Panc1 (cell line): ENCODE measurements at places on chromosomes 6 and 20.

DNA sequence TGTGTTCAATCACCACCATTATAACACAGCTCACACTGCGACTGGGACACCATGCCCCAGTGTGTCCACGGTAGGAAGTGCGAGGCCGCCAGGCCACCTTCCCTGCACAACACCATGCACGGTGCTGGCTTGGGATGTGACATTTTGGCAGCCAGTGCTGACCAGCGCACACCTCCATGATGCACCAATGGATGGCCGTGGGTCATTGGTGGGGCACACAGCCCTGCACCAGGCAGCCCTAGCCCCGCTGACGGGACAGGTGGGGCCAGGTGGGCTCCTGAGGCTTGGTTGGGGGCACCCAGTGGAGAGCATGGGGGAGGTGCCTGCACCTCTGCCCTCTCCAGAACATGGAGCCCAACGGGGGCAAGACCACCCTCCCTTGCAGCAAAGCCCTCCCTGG, 18.2 kb upstream of the FRMD1 start:
- DNase-seq = no peak

- no peak for DNase-seq
These were observed 5.2 kb upstream of the TRIB3 start for GRCh38 chr20:375265-375889.

DNA sequence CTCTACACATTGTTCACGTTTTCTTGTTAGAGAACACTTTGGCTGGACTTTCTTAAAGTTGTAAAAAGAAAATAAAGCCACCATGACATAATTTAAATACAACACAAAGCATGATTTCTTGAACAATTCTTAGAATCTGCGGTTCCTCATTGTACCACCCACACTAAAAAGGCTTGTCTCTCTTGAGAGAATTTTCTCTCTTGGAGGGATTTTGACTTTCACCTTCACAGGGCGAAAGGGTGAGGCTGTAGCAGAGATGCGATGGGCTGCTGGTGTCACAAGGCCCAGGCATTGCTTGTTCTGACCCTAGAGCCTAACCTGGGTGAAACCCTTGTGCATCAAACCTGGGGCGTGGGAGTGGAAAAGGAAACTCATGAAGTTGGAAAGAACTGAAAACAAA, 122.7 kb upstream of the RIPOR2 start:
- no peak for DNase-seq

GRCh38 chr6:121465101-121465500, 29.7 kb downstream of the GJA1 start:
- DNase-seq = no peak

- no peak for DNase-seq
These were observed 74.8 kb upstream of the MLN start for GRCh38 chr6:33878562-33878961.

GRCh38 chr6:126235363-126235762, 104.6 kb upstream of the CENPW start:
- DNase-seq = no peak

GRCh38 chr6:44868910-44869309, 459.2 kb upstream of the RUNX2 start:
- no peak for DNase-seq

GRCh38 chr6:43061861-43062260, 2.4 kb downstream of the KLC4 start:
- DNase-seq = no peak

GRCh38 chr6:8940356-8940755, 505.0 kb upstream of the SLC35B3 start:
- DNase-seq = no peak

DNA sequence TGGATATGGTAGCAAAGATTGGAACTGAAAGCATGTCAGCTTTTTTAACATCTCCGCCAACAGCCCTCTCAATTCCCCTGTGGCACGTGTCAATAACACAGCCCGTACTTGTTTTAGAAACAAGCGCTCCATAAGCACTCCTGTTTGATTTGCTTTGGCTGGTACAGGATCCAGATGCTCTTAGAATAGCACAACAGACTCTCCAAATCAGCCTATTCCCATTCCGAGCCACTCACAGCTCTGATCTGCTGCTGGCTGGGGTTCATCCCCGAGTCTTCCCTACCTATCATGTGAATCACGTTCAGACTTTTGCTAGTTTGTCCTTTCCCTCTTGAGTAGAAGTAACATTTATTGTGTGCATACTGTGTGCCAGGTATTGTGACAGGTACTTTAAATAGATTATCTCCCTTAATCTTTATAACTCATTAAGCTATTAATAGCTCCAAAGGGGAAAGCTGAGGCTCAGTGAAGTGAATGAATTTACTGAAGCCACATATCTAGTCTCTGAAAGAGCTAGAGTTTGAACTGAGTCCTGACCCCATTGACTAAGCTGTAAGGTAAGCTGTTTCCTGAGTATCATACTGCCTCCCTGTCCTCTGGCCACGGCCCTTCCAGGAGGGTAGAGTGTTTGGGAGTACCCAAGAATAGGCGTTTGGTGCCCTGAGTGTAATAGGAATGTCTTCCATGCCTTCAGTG, 46.7 kb downstream of the RALY start:
- DNase-seq = no peak

DNA sequence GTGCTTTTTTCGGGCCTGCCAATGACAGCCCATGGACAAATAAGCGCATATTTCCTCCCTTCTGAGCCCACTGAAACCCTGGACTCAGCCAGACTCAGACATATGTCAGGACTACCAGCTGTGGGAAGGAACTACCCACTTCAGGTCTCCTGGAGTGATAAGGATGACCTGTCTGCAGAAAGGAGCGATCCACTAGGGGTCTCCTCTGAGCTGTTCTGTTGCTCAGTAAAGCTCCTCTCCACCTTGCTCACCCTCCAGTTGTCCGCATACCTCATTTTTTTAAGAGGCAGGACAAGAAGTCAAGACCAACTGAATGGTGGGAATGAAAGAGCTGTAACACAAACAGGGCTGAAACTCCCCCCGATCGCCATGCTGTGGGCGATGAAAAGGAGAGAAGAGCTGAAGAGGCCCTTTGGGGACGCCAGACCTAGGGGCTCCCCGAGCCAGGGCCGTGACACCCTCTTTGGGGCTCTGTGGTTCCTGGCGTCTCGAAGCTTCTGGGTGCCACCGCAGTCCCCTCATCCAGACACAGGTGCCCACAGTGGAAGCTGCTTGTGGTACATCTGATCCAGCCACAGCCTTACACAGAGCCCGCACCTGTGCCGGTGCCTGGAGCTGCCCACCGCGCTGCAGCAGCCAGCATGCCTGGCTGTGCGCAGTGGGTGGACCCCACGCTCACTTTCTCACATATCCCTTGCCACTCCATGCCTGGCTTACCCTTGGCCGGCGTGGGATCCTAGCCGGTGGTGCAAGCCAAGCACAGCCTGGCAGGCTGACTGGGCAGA, 68.8 kb downstream of the EYS start:
- DNase-seq = no peak

DNA sequence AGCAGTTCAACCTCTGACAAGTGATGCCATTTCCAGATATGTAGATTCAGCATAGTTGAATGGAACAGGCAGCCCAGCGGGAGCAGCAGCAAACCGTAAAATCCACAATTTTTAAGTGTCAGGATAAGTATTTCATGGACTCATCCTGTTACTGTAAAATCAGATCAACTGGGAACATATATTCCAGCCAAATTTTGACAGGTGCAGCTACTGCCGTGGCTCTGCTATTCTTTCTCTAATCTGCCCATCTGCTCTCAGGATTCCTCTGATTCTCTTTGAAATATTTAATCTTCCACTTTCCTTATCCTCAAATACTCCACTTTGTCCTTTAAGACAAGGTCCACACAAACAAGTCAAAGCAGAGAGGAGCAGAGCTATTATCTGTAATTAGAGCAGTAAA, 245.4 kb upstream of the ASCC3 start:
- DNase-seq = no peak

DNA sequence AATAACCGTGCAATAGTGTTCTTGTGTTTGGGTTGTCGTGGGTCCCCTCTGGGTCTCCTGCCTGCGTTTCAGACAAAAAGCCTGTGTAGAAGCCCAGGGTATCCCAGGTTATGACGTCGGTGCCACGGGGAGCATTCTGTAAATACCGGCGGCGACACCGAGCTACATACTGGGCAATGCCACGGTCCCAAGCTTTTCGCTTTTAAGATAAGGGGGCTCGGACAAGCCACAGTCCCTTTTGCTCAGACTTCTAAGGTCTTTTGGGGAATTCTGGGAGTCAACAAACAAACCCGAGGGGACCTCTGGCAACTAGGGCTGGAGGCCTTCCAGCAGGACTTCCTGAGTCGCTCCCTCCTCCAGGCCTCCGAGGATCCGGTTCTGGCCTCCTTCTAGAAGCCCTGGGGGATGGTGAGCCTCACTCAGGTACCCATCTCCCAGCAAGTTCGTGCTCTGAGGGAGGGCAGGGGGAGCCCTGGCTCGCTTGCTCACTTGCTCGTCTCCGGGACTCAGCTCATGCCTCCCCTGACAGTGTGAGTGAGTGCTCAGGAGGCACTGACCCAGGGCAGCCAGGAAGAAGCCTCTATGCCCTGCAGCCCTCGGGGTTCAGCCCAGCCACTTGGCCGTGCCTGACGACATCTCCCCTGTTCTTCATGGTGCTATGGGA, 62.4 kb upstream of the MRPS10 start:
- no peak for DNase-seq

- DNase-seq = no peak
These were observed 60.5 kb upstream of the DUSP22 start for GRCh38 chr6:231779-232178.

GRCh38 chr6:113642714-113643406, 214.3 kb upstream of the MARCKS start:
- DNase-seq = no peak

- no peak for DNase-seq
These were observed 45.6 kb downstream of the BLTP3A start for GRCh38 chr6:34837528-34837927.

DNA sequence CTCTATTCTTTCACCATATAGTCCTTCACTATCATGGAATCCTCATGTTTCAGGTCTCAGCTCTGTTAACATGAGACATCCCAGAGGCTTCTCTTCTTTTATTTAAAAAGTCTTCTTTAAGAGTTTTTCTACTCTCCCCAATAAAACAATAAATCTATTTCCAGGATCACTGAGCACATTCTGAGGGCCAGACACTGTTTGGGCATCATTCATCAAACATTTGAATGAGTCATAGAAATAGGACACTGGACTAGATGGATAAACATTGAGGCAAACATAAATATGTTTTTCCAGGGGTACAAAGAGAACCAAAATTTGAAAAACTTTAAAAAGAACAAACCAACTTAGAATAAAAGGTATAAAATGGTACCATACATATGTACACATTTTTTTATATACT, 554.4 kb downstream of the KIF16B start:
- no peak for DNase-seq

DNA sequence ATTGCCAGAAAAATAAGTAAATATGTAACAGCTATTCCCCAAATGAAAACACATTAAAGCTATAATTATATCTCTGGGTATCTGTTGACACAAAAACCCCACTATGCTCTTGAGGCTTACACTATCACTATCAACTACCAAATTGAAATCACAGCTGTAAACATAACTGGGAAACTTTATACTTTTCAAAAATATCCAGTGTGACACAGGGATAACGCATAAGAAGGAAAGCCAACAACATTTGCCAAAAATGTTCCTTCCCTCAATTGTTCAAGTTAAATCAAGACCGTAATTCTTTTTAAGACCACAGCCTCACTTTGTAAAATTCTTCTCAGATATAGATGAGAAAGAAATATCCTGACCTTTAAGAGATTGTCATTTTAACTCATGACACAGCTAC, 3.1 kb downstream of the ZHX3 start:
- DNase-seq = no peak

GRCh38 chr6:147077251-147077650, 127.0 kb upstream of the STXBP5 start:
- DNase-seq = no peak

- no peak for DNase-seq
These were observed 23.9 kb downstream of the PPP1R16B start for GRCh38 chr20:38829296-38829875.

GRCh38 chr6:48057601-48058000, 53.4 kb downstream of the PTCHD4 start:
- no peak for DNase-seq

DNA sequence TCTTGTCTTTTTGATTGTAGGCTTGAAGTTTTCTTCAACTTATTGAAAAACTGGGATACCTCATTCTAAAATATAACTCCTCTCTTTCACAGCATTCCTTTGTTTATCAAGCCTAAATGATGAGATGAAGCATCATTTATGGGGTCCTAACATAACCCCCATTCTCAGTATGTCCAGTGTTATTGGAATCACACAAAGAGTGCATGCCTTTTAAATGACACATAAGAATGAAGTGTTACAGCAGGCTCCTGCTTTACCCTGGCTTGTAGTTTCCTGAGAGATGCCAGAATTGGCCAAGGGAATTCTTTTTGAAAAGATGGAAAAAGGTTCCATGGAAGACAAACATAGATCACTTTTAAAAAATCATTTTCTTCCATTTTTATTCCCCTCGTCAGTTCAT, 502.4 kb downstream of the BCKDHB start:
- no peak for DNase-seq

- no peak for DNase-seq
These were observed 10.5 kb downstream of the ZBTB2 start for GRCh38 chr6:151380848-151381205.

- DNase-seq = no peak
These were observed 25.7 kb downstream of the HMGN3 start for GRCh38 chr6:79208816-79209215.

DNA sequence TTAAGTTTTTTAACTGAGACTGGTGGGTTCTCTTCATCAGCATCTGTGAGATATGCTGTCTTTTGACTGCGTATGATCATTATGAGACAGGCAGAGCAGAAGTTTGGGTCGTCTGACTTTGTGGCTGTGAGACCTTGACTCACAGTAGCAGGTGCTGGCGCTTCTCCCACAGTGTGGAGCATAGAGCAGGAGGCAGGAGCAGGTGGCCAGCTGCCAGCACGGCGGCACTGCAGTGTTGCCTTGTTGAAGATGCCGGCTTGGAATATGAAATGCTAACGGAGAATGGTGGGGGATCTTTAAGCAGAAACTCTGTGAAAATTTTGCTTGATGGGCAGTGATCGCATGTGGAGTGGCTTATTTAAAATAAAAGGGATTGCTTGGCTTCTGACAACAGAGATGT, 105.0 kb downstream of the TIAM2 start:
- no peak for DNase-seq

DNA sequence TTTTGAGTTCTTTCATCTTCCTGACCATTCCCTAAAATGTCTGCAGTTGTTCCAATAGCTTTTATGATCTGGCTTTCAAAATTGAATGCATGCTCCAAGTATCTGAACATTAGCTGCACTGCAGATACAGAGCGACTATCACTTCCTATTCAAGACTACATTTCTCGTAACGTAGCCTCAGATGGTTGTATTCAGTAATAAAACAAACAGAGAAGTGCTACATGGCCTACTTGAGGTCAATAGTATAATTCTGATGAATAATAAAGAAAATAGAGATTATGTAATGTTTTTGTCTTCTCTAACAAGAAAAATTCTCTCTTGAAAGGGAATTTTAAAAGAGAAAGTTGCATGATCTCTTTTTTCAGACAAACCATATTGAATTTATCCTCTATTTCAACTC, 333.9 kb upstream of the IRAK1BP1 start:
- DNase-seq = no peak

- no peak for DNase-seq
These were observed 56.4 kb downstream of the B4GALT5 start for GRCh38 chr20:49657118-49657901.
